ENCODE measurements at places on chromosomes 3 and 15. TPM values are rescaled to one million over a fixed set of nuclear protein-coding genes. Genes with fewer than 3 reads are reported as not detected.

GRCh38 chr3:102662498-102662772 lies 227.6 kb downstream of the ZPLD1 start:
- H3K27ac ChIP-seq: no peak overlapping the region
- H3K4me3 ChIP-seq: no peak overlapping the region
- H3K27me3 ChIP-seq: peaks cover 4% of the 10 kb centered on the region
- no peak for DNase-seq
- no peaks in the 10 kb centered on the region for H3K36me3 ChIP-seq
- H3K4me1 ChIP-seq: no peaks in the 10 kb centered on the region

DNA sequence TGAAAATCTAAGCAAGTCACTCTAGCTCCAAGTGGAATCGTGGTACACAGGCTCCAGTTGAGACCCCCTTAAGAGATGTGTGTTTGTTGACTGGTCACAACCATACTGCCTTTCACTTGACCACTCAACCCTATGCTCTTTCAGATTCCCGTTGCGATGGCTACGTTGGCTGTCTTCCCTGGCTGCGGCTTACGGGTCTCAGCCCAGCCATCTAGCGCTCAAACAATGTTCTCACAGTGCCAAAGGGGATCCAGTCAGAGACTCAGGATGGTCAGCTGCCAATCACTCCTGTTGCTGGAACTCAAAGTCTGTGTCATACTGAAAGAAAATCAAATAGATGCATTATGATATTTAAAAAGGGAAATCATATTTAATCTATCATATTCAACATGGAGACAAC lies 237.6 kb downstream of the ITPR1 start:
- H3K4me1 ChIP-seq: peaks cover 48% of the 10 kb centered on the region
- no peak for DNase-seq
- no peaks in the 10 kb centered on the region for H3K27me3 ChIP-seq
- peak overlapping the region; percentile 26 for H3K4me3 ChIP-seq
- no peak overlapping the region for H3K27ac ChIP-seq

GRCh38 chr15:82122746-82123400 lies 77.1 kb upstream of the MEX3B start:
- no peak overlapping the region for H3K27ac ChIP-seq
- H3K36me3 ChIP-seq: peaks cover 11% of the 10 kb centered on the region
- no peaks in the 10 kb centered on the region for H3K27me3 ChIP-seq
- no peak overlapping the region for H3K4me3 ChIP-seq

DNA sequence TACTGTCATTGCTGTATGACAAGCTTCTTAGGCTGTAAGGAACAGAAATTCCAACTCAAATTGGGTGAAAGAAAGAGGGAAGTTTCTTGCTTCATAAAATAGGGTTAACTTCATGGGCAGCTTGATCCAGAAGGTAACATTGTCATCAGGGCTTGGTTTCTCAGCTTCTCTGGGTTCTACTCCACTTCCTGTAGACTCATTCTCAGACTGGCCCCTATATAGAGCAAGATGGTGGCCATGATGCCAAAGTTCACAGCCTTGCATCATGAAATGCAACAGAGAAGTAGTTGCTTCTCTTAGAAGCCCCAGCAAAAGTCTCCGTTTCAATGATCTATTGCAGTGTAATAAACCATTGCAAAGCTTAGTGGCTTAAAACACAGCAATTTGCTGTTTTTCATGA lies 33.6 kb downstream of the TMEM40 start:
- DNase-seq: no peak
- peaks cover 15% of the 10 kb centered on the region for H3K4me1 ChIP-seq
- no peak overlapping the region for H3K27ac ChIP-seq
- H3K4me3 ChIP-seq: no peak overlapping the region
- H3K27me3 ChIP-seq: no peaks in the 10 kb centered on the region

DNA sequence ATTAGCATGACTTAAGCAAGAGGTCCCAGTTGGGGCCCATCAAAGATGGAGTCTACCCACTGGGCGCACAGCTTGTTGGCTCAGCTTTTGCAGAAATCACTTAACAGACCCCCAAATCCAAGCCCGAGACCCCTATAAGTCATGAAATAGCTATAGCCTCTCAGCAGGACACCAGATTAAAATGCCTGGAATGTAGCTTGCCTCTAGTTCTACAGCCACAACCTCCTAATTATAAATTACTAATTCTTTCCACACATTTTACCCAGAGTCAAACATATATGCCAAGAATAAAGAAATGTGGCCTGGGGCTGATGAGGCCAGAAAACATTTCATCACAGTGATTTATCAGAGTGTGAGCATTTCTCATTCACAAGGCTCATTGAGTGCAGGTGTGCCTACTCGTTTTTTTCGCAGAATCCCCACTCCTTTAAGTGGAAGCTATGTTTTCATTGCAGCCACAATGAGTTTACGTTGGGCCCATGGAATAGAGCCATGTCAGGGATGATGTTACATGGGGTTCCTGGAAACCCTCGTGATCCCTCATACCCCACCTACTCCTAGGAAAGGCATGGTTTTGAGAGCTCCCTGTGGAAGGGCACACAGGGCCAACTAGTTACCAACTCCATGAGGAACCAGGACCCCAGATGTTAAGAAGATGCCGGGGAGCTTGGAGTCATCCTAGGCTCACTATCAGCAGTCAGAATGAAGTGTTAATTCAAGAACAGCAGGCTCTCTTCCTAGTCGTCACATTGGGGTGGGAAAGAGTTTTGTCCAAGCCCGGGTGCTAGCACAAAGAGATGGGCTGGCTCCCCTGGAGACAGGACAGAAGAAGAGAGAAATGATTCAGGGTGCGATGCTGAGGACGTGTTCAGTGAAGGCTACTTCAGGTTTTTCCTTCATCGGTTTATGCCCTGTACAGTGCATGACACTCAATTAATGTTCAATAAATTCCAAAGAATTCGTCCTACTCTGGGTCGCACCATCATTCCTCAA lies 90.2 kb upstream of the ABHD17C start:
- no peak overlapping the region for H3K4me3 ChIP-seq
- no peaks in the 10 kb centered on the region for H3K27me3 ChIP-seq
- no peak for DNase-seq
- no peaks in the 10 kb centered on the region for H3K36me3 ChIP-seq
- H3K27ac ChIP-seq: no peak overlapping the region
- H3K4me1 ChIP-seq: peaks cover 18% of the 10 kb centered on the region

DNA sequence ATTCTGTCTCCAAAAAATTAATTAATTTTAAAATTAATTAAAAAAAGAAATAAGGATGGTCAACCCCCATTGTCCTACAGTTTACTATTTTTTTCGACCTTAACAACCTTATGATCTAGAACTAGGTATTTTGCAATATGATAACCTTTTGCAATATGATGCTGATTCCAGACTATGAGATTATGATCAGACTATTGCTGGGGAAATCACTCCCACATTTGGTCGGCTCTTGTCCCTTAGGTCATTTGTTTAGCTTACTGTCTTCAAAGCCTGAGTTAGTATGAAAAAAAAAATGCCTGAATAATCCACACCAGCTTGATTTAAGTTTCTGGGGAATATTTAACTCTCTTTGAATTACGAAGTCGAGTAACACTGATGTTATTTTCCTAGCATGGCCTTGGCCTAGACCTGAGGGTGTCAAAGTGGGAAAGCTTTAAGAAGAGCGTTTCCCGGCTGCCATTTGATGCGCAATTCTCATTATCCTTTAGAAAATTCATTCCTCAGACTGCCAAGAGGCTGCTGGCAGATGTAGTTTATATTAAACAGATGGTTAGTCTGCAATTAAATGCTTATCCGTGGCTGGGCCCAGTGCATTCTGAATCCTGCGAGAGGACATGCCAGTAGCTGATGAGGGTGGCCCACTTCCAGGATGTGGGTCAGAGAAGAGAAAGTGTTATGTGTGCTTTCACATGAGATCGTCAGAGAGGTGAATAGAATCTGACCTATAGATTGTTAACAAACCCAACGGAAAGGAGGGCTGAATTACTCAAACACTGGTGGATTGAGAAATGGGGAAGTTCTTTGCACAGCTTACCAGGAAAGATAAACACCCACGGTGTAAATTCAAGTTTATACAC lies 496.0 kb upstream of the THBS1 start:
- no peak overlapping the region for H3K27ac ChIP-seq
- H3K27me3 ChIP-seq: no peaks in the 10 kb centered on the region

GRCh38 chr3:151091685-151092345 lies 6.4 kb downstream of the MED12L start:
- no peak overlapping the region for H3K4me3 ChIP-seq
- peaks cover 4% of the 10 kb centered on the region for H3K27me3 ChIP-seq
- no peak for DNase-seq
- no peaks in the 10 kb centered on the region for H3K36me3 ChIP-seq
- H3K4me1 ChIP-seq: peaks cover 10% of the 10 kb centered on the region

GRCh38 chr15:93138681-93139250 lies 49.8 kb upstream of the RGMA start:
- H3K4me3 ChIP-seq: no peak overlapping the region
- no peak for DNase-seq
- H3K27ac ChIP-seq: no peak overlapping the region
- H3K4me1 ChIP-seq: peaks cover 26% of the 10 kb centered on the region

The PLCH1 gene
- 7.6 TPM for total RNA-seq

The TF gene
- 18.8 TPM for total RNA-seq

The IL16 gene
- not detected for total RNA-seq

The SCN11A gene
- total RNA-seq: 1.4 TPM

The STARD5 gene
- 15.1 TPM for total RNA-seq

All from type B pancreatic cell (in vitro differentiated cells).